Activated T-helper 2 cell treated with anti-CD3 and anti-CD28 coated beads, Interferon-gamma antibody, Interleukin-2, Interleukin-4, amounts not matched to agents 10 μg/mL and 5 μg/mL and 100 μg/mL, durations not matched to agents 14 hours and 24 hours and 36 hours (primary cell): ENCODE measurements at places on chromosomes 5 and 9. TPM values are rescaled to one million over a fixed set of nuclear protein-coding genes. Genes with fewer than 3 reads are reported as not detected.

DNA sequence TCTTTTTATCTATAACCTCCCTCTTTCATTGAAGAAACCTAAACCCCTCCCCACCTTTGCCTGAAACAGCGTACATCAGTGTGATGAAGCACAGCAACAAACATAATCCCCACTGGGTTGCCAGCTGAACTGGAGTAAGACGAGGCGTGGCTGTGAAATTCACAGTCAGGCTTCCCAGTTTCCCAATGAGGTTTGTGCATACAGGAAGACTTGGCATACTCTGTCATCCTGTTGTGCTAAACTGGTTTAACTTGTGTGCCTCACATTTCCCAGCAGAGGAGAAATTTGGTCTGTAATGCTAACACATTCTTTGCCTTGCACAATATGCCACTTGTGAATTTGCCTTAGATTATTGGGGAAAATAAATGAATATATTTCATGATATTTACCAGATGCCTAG is 121.5 kb downstream of the SV2C start:
- no peak overlapping the region for H3K27ac ChIP-seq
- H3K4me3 ChIP-seq, result no peak overlapping the region
- no peaks in the 10 kb centered on the region for H3K4me1 ChIP-seq
- H3K36me3 ChIP-seq, result no peaks in the 10 kb centered on the region
- no peak for DNase-seq

- H3K4me1 ChIP-seq, result peaks cover 22% of the 10 kb centered on the region
- DNase-seq, result no peak
- H3K27me3 ChIP-seq, result no peaks in the 10 kb centered on the region
- no peak overlapping the region for H3K27ac ChIP-seq
- H3K4me3 ChIP-seq, result no peak overlapping the region
Observed at GRCh38 chr9:137757139-137757538, 120.4 kb upstream of the CACNA1B start.

GRCh38 chr9:128192601-128193371 is 1.4 kb upstream of the CIZ1 start:
- peak; percentile 42 for DNase-seq
- H3K27ac ChIP-seq, result no peak overlapping the region
- no peaks in the 10 kb centered on the region for H3K27me3 ChIP-seq

DNA sequence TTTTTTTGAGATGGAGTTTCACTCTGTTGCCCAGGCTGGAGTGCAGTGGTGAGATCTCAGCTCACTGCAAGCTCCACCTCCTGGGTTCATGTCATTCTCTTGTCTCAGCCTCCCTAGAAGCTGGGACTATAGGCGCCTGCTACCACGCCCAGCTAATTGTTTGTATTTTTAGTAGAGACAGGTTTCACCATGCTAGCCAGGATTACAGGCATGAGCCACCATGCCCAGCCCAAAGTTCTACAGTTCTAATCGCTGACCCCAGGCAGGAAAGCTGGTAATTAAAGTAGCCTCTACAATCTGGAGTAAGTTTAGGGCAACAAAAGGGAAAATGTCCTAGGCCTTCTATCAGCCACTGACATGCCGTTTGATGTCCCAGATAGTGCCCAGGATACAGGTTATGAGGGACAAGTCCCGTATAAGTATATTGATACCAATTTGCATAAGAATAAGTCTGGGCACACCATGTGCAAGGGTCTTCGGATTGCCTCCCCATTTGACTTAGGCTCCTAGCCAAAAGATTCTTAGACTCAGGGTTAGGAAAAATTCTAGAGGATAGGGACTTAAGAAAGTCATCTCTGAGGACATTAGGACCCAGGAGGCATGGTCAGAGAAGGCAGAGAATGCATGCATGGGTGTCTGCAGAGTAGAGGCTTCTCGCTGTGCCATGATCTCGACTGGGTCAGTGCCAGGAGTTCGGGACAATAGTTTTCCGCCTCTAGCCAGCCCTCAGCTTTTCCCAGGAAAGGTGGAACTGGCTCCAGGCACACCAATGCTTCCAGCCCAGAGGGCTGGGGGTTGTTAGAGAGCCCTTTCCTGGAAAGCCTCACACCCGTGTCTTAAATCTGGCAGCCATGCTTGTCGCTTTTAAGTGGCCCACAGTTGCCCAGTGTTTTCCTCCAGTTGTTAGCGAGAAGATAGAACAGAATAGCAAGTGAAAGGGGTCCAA is 1111.1 kb downstream of the TAF11L14 start:
- peak; percentile 37 for DNase-seq
- peak overlapping the region; percentile 95 for H3K27ac ChIP-seq
- H3K36me3 ChIP-seq, result peaks cover 23% of the 10 kb centered on the region
- peak overlapping the region; percentile 89 for H3K4me3 ChIP-seq
- no peaks in the 10 kb centered on the region for H3K27me3 ChIP-seq

DNA sequence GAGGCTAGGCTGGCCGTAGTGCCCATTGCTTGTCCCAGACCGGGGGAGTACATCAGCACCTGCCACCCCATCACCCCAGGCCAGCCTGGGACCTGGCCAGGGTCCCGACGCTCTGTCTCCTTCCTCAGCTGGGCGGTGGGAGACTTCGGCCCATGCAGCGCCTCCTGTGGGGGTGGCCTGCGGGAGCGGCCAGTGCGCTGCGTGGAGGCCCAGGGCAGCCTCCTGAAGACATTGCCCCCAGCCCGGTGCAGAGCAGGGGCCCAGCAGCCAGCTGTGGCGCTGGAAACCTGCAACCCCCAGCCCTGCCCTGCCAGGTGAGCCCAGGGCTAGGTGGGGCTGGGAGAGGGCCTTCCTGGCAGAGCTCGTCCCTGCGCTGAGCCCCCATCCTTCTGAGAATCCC is 16.5 kb upstream of the CACFD1 start:
- no peaks in the 10 kb centered on the region for H3K36me3 ChIP-seq
- H3K27me3 ChIP-seq, result no peaks in the 10 kb centered on the region
- no peak overlapping the region for H3K27ac ChIP-seq
- no peaks in the 10 kb centered on the region for H3K4me1 ChIP-seq

DNA sequence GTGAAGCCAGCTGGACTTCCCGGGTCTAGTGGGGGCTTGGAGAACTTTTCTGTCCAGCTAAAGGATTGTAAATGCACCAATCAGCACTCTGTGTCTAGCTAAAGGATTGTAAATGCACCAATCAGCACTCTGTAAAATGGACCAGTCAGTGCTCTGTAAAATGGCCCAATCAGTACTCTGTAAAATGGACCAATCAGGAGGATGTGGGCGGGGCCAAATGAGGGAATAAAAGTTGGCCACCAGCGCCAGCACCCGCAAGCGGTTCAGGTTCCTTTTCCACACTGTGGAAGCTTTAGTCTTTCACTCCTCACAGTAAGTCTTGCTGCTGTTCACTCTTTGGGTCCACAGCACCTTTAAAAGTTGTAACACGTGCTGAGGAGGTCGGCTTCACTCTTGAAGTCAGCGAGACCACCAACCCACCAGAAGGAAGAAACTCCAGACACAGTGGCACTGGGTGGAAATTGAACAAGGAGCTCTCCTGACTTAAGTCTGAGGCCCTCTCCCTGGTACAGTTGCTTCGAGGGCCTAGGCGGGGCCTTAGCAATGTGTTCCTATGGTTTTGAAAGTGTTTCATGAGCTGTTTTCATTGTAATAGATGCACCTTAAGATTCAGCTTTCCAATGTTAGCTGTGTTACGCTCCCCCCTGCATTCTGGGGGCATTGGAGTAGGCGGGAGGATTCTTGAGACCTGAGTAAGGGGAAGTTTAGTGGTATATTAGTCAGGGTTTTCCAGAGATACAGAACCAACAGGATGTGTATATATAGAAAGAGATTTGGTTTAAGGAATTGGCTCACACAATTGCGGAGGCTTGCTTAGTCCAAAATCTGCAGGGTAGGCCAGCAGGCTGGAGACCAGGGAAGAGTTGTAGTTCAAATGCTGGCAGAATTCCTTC is 21.5 kb upstream of the MYO10 start:
- DNase-seq, result no peak
- no peaks in the 10 kb centered on the region for H3K27me3 ChIP-seq
- H3K4me1 ChIP-seq, result no peaks in the 10 kb centered on the region

GRCh38 chr9:105127863-105128220 is 116.6 kb upstream of the SLC44A1 start:
- H3K36me3 ChIP-seq, result no peaks in the 10 kb centered on the region
- H3K27ac ChIP-seq, result no peak overlapping the region
- DNase-seq, result peak; percentile 65

DNA sequence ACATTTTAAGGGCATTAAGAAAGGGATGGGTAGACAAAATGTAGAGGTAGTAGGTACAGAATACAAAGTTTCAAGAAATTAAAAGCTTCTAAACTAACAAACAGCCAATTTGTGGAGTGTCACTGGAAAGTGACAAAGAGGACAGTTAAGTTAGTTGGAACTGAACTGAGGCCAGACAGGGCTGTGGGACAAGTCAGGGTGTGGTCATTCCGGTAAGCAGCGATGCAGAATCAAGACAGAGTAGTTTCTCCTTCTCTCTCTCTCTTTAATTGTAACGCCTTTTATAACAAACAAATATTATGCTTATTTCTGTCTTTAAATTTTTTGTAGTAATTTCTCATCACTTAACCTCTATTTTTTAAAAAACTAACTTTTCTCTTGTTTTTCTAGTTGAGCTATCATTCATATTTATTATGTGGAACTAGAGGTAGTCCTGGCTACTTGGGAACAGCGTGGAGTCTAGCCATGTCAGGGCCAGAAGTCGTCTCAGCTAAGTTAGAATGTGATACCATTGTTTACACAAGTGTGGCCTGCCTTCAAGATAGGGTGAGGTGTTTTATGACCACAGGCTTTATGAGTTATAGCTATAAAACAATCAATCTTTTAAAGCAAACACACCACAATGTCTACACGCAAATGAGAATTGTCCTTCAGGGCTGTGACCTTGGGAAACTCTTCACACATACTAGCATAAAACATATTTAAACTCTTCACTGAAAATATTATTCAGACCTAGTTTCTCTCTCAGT is 115.3 kb upstream of the CDKN2B start:
- H3K27me3 ChIP-seq, result peaks cover 65% of the 10 kb centered on the region
- no peak overlapping the region for H3K27ac ChIP-seq
- DNase-seq, result no peak
- no peak overlapping the region for H3K4me3 ChIP-seq
- H3K36me3 ChIP-seq, result no peaks in the 10 kb centered on the region

DNA sequence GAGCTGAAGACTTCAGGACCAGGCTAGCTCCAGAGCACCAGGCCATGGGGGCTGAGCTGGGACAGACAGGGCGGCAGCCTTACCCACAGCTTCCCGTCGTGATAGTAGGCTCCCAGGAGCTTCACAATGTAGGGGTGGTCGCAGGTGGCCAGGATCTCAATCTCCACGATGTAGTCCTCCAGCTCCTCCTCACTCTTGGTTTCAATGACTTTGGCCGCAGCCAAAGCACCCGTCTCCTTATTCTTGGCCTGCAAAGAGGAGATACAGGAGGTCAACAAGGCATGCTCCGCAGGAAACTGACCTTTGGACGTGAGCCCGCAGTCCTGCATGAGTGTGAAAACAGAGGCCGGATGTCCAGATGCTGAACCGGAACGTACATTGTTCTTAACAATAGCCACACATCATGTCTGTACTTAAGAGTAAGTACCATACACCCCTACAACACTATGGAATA is 31.5 kb downstream of the STK10 start:
- H3K4me3 ChIP-seq, result no peak overlapping the region
- H3K36me3 ChIP-seq, result peaks cover 73% of the 10 kb centered on the region
- peaks cover 43% of the 10 kb centered on the region for H3K4me1 ChIP-seq
- peak overlapping the region; percentile 39 for H3K27ac ChIP-seq
- no peaks in the 10 kb centered on the region for H3K27me3 ChIP-seq

- H3K36me3 ChIP-seq, result peaks cover 47% of the 10 kb centered on the region
- DNase-seq, result no peak
- no peak overlapping the region for H3K4me3 ChIP-seq
- no peak overlapping the region for H3K27ac ChIP-seq
Observed at GRCh38 chr9:109037946-109038715, 24.8 kb upstream of the CTNNAL1 start.

DNA sequence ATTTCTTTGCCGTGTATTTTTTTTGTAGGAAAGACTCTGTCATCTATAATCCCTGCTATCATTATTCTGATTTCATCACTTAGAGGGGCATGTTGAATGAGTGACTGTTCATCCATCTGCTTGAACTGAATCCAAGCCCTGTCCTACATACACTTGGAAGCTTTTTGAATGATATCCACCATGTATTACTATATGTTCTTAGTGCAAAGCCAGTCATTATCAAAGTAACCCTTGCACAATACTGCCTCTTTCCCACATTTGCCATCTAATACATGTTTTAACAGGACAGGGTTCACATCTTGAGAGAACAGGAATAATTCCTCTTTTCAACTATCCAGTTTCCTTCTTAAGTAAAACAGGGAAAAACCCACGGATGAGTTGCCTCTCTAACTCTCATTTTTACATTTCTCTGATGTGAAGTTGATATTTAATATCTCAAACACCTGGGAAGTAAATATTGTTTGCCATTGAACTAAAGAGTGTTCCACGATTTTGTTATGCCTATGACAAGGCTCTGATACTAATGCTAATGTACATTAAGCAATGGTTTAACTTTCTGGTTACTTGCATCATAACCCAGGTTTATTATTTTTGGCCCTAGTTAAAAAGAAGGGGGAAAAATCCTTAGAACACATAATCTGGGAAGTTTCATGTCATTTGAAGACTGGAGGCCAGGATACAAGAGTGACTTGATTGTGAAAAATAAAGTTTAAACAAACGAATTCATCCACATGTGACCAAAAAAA is 103.7 kb upstream of the TARS1 start:
- H3K27me3 ChIP-seq, result no peaks in the 10 kb centered on the region
- no peaks in the 10 kb centered on the region for H3K36me3 ChIP-seq
- no peaks in the 10 kb centered on the region for H3K4me1 ChIP-seq
- no peak overlapping the region for H3K27ac ChIP-seq
- no peak for DNase-seq
- no peak overlapping the region for H3K4me3 ChIP-seq

DNA sequence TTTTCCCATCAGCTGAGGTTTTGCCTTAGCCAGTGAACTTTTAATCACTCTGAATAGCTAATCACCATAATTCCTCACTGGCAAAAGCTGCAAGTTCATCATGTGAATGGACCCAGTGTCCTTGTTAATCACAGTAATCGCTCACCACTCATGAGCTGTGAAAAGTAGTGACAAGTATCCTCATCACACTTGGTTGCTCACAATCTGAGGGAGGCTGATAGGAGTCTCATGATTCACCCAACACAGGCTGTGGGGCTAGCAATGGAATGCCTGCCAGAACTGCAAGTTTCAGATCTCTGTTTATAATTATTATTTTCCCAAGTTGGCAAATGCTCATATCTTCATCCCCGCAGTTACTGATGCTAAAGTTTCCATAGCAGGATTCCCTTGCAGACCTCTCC is 467.2 kb downstream of the KIF4B start:
- no peak overlapping the region for H3K27ac ChIP-seq
- H3K4me3 ChIP-seq, result no peak overlapping the region
- no peak for DNase-seq
- no peaks in the 10 kb centered on the region for H3K27me3 ChIP-seq
- no peaks in the 10 kb centered on the region for H3K36me3 ChIP-seq

GRCh38 chr5:148860599-148860998 is 34.2 kb downstream of the ADRB2 start:
- H3K4me3 ChIP-seq, result no peak overlapping the region
- peaks cover 7% of the 10 kb centered on the region for H3K27me3 ChIP-seq
- H3K4me1 ChIP-seq, result peaks cover under 1% of the 10 kb centered on the region
- DNase-seq, result no peak
- no peak overlapping the region for H3K27ac ChIP-seq
- H3K36me3 ChIP-seq, result no peaks in the 10 kb centered on the region

GRCh38 chr9:86721843-86722705 is 225.2 kb downstream of the GAS1 start:
- H3K27ac ChIP-seq, result no peak overlapping the region
- H3K36me3 ChIP-seq, result no peaks in the 10 kb centered on the region
- no peak for DNase-seq
- no peaks in the 10 kb centered on the region for H3K4me1 ChIP-seq
- peaks cover 2% of the 10 kb centered on the region for H3K27me3 ChIP-seq
- H3K4me3 ChIP-seq, result no peak overlapping the region

The PLAC8L1 gene
- total RNA-seq, result 0.71 and 0.74 TPM in 2 replicates

The NEUROG1 gene
- not detected in 2 replicates for total RNA-seq

The ADCY2 gene
- not detected in 2 replicates for total RNA-seq

The TXNDC8 gene
- not detected in 2 replicates for total RNA-seq

The ABO gene
- total RNA-seq, result 0.14 and 0.30 TPM in 2 replicates
